ENCODE measurements at places on chromosomes 13 and 19.

DNA sequence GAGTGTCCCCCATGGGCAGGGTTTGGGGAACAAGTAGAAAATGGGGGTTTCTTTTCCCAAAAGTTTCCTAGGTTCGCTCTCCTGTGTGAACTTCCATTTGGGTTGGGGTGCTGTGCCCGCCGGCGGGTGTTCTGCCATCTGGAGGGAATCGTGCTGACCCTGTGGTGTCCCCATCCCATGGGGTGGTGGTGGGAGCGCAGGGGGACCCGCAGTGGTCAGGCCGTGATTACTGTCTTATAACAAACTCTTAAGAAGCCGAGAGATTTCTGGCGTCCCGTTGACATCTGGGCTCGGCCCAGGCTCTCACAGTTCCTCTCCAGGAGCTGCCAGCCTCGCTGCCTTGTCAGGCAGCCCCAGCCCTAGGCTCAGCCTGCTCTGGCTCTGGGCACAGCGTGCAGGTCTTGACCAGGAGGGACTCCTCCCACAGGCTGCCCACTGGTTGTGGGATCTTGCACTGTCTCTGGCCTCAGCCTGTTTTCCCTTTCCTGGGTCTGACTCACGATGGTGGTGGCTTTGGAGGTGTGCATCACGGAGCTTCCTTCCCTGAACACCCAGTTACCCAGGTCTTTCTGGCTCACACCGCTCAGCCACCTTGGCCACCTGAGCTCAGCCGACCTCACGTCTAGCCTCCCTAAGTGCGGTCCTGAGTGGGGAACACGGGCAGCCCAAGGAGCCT is 34.5 kb downstream of the PLEKHJ1 start:
- no peak for DNase-seq

GRCh38 chr19:56084835-56085536 is 36.1 kb downstream of the ZNF787 start:
- no peak for DNase-seq

- no peak for DNase-seq
Observed at GRCh38 chr13:27012482-27013197, 159.0 kb downstream of the USP12 start.

- no peak for DNase-seq
Observed at GRCh38 chr13:85197431-85197830, 601.8 kb downstream of the SLITRK6 start.

DNA sequence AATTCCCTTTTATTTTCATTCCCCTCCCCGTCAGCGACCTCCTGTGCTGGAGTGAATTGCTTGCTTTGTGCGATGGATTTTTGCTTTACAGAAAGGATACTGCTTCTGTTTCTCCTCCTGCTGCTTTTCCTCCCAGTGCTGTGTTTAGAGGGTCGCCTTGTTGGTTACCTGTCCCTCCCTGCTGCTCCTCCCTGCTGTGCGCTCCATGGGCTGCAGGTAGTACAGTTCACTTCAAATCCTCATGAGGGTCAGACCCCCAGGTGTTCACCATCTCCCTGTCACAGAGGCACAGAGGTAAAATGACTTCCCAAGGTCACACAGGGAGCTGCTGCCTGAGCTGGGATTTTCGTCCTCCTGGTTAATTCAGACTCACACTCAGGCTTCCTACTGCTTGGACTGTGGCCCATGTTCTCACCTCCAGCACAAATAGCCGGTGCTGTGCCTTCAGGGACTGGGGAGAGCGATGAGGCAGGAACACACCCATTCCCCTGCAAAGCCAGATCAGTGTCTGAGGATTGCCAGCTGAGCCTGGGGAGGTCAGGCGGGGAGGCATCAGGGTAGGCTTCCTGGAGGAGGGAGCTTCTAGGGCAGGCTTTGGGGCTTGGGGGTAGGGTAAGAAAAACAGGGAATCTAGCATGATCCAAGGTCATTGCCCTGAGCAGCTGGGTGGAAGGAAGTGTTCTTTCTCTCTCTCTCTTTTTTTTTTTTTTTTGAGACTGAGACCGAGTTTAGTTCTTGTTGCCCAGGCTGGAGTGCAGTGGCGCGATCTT is 14.4 kb downstream of the BICRA start:
- DNase-seq, result no peak

DNA sequence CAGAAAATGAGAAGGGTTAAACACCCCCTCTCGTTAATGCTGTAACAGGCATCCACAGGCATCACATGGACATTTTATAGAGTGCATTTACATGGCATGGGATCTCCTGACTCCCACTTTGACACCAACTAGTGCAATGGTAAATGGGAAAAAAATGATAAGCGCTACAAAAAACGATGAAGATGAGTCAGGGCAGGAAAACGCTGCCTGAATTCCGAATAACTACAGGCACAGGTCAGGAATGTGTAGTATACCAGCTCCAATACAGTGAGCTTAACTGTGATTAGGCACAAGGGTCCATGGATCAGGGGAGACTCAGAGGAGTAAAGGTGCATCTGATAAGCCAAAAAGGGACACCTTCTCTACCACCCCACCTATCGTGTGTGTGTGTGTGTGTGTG is 223.6 kb downstream of the FOXO1 start:
- no peak for DNase-seq

Measured in NCI-H187 (cell line).